ENCODE measurements at places on chromosomes 1 and 21. TPM values are rescaled to one million over a fixed set of nuclear protein-coding genes. Genes with fewer than 3 reads are reported as not detected.

The LAMC2 gene
- total RNA-seq: 2.8 TPM

The CFAP141 gene
- not detected for total RNA-seq

The S100A7A gene
- total RNA-seq: not detected

The CFHR2 gene
- not detected for total RNA-seq

The SLC27A3 gene
- total RNA-seq: 6.1 TPM

The PEAR1 gene
- 9.2 TPM for total RNA-seq

The IARS2 gene
- total RNA-seq: 83.4 TPM

The CASQ1 gene
- total RNA-seq: under 0.01 TPM

The TRIM67 gene
- total RNA-seq: not detected

The MAB21L3 gene
- 0.28 TPM for total RNA-seq

The DNAH14 gene
- total RNA-seq: 8.5 TPM

The HSPB7 gene
- total RNA-seq: 3.3 TPM

The TRPM2 gene
- not detected for total RNA-seq

The ADIPOR1 gene
- 131 TPM for total RNA-seq

The OR2T12 gene
- total RNA-seq: not detected

All from regular cardiac myocyte (primary cell).